ENCODE measurements at places on chromosomes 4 and X. TPM values are rescaled to one million over a fixed set of nuclear protein-coding genes. Genes with fewer than 3 reads are reported as not detected.

SPOCK3 gene
- total RNA-seq = not detected

GRCh38 chrX:154350429-154351182, 23.8 kb downstream of the FLNA start:
- peaks cover 67% of the 10 kb centered on the region for H3K36me3 ChIP-seq
- no peak overlapping the region for H3K27ac ChIP-seq
- H3K4me3 ChIP-seq = no peak overlapping the region
- no peak for DNase-seq

- H3K36me3 ChIP-seq = no peaks in the 10 kb centered on the region
- no peaks in the 10 kb centered on the region for H3K27me3 ChIP-seq
- DNase-seq = no peak
- no peak overlapping the region for H3K27ac ChIP-seq
- peaks cover 2% of the 10 kb centered on the region for H3K4me1 ChIP-seq
- H3K4me3 ChIP-seq = no peak overlapping the region
These were observed 6.1 kb upstream of the ABRAXAS1 start for GRCh38 chr4:83490876-83491450.

DNA sequence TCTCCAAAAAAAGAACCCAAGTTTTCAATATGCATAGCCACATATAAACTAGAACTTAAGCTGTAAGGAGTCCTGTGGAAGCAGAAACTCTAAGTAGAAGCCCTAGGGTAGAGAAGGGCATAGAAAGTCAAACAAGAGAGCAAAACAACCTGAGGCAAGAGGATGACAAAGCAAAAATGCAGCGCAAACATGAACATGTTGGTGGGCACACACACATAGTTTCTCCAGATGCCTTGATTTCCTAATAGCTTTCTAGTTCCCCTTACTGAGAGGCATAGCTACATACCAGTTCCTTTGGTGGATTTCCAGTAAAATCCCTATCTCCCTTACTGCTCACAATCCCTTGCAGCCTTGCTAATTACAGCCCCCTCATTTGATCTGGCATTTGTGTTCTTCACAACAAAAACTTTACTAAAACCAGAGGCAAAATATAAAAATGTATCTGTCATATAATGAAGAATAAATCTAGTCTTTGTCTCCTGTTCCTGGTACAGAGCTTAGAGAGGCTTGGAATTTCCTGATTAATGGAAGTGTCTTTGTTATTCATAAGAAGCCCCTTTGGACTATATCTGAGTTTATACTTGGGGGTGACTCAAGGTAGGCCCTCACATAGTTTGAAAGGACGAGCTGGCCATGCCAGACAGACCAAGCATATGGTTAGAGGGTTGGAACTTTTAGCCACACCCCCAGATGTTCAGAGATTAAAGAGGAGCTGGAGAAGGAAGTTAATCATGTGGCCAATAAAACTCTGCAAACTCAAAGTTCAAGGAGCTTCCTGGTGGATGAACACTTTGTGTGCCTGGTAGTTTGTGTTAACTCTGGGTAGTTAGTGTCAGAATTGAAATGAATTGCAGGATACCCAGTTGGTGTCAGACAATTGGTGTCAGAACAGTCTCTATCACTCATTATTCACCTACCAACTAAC, 52.7 kb upstream of the ZCCHC13 start:
- no peak overlapping the region for H3K27ac ChIP-seq
- H3K27me3 ChIP-seq = no peaks in the 10 kb centered on the region
- peaks cover 54% of the 10 kb centered on the region for H3K4me1 ChIP-seq
- DNase-seq = no peak
- H3K36me3 ChIP-seq = no peaks in the 10 kb centered on the region
